ENCODE measurements at places on chromosomes 12 and 14.

DNA sequence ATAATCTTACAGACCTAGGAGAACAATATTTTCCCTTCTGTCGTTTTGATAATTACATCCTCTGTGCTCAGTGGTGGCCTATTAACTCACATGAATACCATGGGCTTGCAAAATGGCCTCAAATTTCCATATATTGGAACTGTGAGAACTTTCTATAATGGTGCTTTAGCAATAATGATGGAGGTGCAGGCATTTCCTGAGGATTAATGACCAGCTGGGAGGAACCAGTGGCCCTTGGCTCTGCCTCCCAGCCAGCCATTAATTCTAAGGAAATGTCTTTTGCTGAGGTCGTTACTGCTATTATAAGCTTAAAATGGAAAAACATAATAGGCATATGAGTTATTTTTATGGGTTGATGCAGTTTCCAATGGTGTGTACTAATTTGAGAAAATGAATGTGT lies 33.6 kb downstream of the HMGA2 start:
- DNase-seq: no peak

GRCh38 chr14:61111209-61111665 lies 130.2 kb downstream of the SLC38A6 start:
- DNase-seq: no peak

GRCh38 chr14:77088219-77088618 lies 9.8 kb upstream of the CIPC start:
- DNase-seq: no peak

DNA sequence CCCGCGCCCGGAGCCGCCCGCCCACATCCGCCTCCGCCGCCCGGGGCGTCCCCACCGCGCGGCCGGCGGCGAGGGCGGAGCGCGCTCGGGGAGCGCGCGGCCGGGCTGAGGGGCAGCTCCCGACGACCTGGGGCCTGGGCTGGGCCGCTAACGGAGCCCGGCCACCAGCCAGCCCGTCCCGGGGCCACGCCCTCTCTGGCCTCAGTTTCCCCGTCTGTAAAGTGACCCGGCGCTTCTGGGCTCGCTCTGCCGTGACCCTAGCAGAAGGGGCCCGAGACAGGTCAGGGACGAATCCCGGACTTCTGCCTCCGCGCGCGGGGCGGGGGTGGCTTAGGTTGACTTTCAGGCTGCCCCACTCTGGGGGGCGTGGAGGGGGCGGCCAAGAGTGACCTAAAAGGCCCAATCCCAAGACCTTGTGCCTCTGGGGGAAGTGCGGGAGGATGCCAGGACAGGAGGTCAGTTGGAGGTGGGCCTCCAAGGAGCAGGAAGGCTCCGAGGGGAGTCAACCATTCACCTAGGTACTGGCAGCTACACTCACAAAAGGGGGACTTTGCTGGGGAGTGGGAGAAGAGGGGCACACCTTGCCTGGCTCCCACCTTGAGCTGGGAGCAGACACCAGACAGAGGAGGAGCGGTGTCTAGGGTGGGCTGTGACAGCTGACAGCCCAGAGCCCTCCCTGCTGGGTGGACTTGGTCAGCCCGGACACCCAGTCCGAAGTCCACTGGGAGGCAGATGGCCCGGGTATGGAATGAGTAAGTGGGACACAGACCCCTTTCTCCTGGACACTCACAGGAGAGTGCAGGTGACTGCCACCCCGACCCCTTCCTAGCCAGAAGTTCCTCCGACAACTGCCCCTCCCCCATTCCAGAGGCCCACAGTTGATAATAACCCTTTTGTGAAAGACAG lies 486 bp upstream of the AKT1 start:
- no peak for DNase-seq

DNA sequence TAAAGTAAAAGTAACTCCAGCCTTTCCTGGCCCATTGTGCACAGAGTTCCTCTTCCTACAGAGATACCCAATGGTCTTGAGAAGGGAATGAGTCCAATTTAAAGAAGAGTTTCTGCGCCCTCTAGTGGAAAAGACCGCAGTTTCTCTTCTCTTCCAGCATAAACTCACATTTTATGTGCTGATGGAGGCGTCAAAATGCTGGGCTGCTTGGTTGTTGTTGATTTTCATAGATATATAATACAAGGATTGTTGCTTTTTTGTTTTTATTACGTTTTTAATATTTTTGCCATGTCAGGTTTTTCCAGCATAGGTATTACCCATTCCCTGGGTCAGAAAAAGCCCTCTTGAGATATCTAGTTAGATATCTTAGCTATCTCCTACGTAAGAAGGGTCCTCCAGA lies 356.9 kb upstream of the STXBP6 start:
- no peak for DNase-seq
